ENCODE measurements at places on chromosomes 5 and 9. TPM values are rescaled to one million over a fixed set of nuclear protein-coding genes. Genes with fewer than 3 reads are reported as not detected.
A peak's percentile ranks its signal among the peaks of the same experiment; 100 is the strongest.

DNA sequence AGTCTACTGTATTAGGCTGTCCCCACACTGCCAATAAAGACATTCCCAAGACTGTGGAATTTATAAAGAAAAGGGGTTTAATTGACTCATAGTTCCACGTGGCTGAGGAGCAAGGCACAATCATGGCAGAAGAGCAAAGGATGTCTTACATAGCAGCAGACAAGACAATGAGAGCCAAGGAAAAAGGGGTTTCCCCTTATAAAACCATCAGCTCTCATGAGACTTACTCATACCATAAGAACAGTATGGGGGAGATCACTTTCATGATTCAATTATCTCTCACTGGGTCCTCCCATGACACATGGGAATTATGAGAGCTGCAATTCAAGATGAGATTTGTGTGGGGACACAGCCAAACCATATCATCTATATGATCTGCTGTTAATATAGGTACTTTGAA, 14.8 kb upstream of the FSTL4 start:
- no peak for DNase-seq
- H3K27ac ChIP-seq: no peak overlapping the region
- no peaks in the 10 kb centered on the region for H3K27me3 ChIP-seq
- no peak overlapping the region for H3K4me3 ChIP-seq

DNA sequence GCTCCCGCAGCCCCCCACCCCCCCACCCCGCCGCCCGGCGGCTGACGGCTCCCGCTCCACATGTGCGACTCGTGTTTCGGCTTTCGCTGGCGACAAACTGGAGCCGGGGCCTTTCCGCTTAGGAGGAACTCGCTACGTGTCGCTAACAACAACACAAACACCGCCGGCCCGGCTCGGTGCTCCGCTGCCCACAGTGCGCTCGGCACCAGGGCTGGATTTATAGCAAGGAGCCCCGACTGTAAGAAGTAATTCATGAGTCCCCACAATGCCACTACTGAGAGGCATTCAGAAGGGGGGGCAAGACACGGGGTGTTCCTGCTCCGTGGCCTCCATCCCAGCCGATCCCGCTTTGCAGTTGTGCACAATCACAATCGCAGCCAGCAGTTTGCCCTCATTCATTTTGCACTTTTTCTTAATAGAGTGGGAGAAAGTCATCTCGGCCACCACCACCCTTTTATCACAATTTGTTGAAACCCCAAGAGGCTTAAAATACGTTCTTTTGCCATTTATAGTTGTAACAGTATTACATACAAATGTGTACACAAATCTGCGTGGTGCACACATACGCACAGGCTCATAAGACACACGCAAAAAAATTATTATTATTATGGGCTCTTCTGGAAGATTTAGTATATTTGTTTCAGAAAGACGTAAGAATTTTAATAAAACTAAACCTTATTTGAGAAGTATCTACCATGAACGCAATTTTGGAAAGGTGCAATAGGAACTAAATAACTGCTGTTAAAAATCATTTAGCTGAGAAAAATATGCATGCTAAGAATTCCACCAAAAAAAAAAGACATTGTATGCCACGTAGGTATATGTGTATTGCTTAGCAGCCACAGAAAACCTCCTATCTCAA, 48.1 kb downstream of the EBF1 start:
- H3K27me3 ChIP-seq: no peaks in the 10 kb centered on the region
- no peak overlapping the region for H3K27ac ChIP-seq
- peak; percentile 23 for DNase-seq
- no peaks in the 10 kb centered on the region for H3K4me1 ChIP-seq

Gene GAS1
- not detected for total RNA-seq

DNA sequence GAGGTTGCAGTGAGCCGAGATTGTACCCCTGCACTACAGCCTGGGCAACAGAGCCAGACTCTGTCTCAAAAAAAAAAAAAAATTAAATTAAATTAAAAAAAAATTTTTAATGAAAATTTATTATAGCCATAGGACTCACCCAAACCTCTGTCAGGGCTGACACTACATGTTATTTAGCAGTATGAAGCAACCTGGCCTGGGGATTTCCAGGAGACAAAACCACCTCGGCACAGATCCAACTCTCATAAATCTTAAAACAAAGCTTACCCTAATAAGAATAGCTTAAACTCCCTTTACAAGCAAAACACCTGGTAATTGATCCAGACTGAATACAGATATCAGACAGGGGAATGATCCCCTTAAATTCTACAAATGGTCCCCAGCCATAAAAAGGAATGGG, 38.4 kb downstream of the PPP1R2B start:
- H3K27ac ChIP-seq: no peak overlapping the region
- H3K27me3 ChIP-seq: peaks cover 41% of the 10 kb centered on the region
- H3K36me3 ChIP-seq: no peaks in the 10 kb centered on the region
- no peaks in the 10 kb centered on the region for H3K4me1 ChIP-seq
- DNase-seq: no peak

Gene SMC2
- total RNA-seq: 20.7 TPM
